ENCODE measurements at places on chromosomes 5 and 9. TPM values are rescaled to one million over a fixed set of nuclear protein-coding genes. Genes with fewer than 3 reads are reported as not detected.

DNA sequence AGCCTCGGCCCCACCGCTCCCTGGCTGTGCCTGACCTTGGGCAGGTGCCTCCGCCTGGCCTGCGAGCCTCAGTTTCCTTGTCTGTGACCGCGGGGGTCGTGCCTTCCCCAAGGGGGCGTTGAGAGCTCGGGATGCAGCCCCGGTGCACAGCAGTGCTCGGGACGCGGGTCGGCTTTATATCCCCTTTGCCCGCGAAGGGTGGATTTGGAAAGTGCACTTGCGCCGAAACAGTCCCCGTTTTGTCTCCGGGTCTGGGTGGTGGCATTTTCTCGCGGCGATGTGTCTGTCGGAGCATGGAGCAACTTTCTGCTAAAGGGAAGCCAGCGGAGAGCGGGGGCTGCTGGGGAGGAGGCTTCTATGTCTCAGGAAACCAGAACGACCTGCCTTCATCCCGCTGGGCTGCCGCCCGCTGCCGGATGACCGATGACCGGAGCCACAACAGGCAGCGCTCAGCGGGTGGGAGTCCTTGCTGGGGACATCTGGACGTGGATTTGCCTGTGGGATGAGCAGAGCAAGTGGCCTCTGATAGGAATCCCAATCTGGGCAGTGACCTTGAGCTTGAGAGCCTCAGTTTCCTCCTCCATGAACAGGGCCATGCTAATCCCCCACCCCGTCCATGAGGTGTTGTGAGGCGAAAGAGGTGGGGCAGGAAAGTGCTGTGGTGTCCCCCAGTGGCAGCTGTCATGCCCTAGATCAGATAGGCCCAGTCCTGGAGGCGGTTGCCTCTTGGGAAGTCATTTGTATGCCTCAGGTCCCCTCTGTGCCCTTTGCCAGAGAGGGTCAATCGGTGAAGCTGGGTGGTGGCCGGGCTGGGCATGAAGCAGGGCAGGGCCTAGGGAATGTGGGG is 651 bp downstream of the HRH2 start:
- peak; percentile 42 for DNase-seq

GRCh38 chr9:115651461-115651860 is 502.1 kb upstream of the PAPPA start:
- DNase-seq = no peak

GRCh38 chr9:21615446-21615845 is 133.3 kb upstream of the IFNE start:
- no peak for DNase-seq

Gene RASEF
- total RNA-seq = not detected

Gene GARIN3
- not detected for total RNA-seq

All from naive thymus-derived CD4-positive, alpha-beta T cell (primary cell).